ENCODE measurements at places on chromosomes 5 and 9.

DNA sequence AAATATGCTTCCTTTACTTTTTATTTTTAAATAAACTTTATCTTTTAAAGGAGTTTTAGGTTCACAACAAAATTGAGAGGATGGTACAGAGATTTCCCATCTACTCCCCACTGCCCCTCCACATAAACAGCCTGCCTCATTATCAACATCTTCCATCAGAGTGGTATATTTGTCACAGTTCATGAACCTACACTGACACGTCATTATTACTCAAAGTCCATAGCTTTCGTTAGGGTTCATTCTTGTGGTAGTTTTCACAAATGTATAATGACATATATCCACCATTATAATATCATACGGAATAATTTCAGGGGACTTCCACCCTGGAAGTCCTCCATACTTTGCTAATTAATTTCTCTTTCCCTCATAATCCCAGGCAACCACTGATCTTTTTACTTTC lies 204.9 kb downstream of the SMARCA2 start:
- no peak for DNase-seq

DNA sequence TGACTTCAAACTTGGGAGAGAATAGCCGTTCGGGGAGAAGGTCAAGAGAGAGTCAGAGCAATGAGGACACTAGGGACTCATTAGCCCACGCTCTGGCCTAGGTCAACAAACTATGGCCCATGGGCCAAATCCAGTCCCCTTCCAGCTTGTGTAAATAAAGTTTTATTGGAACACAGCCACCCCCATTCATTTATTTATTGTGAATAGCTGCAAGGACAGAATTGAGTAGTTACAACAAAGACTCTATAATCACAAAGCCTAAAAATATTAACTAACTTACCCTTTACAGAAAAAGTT lies 33.1 kb upstream of the TRIM32 start:
- no peak for DNase-seq

GRCh38 chr9:27117489-27118135 lies 8.6 kb downstream of the TEK start:
- no peak for DNase-seq

GRCh38 chr5:10144040-10144439 lies 105.6 kb downstream of the ATPSCKMT start:
- no peak for DNase-seq

- no peak for DNase-seq
Measured at GRCh38 chr9:128405780-128406171, 14.9 kb upstream of the CERCAM start.

GRCh38 chr9:114434878-114435311 lies 47.1 kb upstream of the AKNA start:
- DNase-seq = peak; percentile 59

DNA sequence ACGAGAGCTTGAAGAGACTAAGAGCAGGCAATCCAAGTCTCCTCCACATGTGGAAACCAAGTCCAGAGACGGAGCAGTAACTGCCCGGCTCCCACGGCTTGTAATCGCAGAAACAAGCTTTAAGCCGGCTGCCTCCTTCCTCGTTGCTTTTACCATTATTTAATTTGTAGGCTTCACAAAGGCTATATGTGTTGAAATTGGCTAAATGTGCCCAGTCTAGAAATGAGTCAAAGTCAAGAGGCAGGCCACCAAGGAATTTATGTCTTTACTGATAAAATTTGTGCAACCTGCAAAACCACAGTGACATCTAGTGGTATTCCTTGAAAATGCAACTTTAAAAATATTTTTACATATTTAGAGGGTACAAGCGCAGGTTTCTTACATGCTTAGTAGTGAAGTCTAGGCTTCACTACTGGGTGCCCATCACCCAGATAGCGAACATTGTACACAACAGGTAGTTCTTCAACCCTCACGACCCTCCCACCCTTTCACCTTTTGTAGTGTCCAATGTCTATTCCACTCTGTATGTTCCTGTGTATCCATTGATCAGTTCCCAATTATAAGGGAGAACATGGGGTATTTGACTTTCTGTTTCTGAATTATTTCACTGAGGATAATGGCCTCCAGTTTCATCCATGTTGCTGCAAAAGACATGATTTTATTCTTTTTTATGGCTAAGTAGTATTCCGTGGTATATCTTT lies 33.5 kb upstream of the EBF1 start:
- no peak for DNase-seq

DNA sequence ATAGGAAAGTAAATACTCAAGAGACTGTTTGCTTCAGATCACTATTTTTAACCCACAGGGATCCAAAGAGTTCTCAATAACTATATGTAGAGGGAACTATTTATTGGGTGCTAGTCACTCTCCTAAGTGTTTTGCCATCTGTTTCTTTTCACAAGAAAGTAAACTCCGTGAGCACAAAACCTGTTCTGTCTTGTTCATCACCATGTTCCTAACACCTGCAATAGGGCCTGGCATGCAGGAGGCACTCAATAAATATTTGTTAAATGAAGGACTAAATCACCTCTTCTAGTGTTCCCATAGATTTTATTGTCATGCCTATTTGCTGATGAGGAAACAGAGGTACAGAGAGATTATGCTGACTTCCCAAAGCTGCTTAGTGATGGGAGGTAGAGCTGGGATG lies 118.2 kb downstream of the VCAN start:
- no peak for DNase-seq

GRCh38 chr5:59128646-59129290 lies 545.9 kb downstream of the RAB3C start:
- DNase-seq = no peak

DNA sequence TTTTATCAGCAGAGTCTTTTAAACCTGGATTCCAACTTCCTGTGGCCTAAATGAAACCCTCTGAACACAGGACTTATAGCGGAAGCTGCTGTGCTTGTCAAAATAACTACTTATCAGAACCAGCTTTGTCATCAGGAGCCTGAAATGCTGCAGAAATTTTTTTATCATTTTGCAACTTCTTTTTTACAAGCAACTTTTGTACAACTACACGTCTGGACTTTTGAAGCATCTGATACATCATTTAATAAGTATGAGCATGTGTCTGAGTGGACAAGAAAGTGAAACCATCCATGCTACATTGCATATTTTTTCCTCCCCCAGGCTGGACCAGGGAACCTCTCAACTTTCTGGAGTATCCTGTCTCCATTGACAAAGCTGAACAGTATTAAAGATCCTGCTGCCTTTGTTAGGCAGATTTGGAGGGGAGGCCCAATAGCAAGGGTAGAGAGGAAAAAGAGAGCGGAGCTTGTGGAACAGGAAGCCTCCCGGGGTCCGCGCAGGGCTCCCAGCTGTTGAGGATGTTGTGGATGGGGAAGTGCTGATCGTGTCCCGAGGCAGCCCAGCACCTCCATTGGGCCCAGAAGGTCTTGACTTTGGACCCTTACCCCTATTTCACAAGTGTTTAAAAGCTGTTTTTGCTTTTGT lies 196.6 kb downstream of the MSX2 start:
- DNase-seq = no peak

GRCh38 chr9:130919559-130920145 lies 19.4 kb downstream of the FIBCD1 start:
- DNase-seq = no peak

- DNase-seq = no peak
Measured at GRCh38 chr9:109391176-109391575, 70.3 kb upstream of the EPB41L4B start.

DNA sequence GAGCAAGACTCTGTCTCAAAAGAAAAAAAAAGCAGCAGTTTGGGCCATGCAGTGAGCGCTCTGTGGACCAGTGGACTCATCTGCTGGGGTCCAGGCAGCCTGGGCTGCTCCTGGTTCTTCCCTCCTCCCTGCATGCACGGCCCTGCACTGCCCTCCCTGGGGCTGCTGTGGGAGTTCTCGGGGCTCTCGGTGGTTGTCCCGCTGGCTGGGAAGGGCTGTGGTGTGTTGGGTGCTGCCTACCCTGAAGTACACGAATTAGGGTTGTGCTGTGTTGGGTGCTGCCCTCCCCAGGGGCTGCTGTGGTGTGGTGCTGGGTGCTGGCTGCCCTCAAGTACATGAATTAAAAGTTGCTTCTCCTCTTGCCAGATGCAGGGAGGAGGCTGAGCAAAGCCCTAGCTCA lies 18.3 kb upstream of the CLPTM1L start:
- DNase-seq = no peak

DNA sequence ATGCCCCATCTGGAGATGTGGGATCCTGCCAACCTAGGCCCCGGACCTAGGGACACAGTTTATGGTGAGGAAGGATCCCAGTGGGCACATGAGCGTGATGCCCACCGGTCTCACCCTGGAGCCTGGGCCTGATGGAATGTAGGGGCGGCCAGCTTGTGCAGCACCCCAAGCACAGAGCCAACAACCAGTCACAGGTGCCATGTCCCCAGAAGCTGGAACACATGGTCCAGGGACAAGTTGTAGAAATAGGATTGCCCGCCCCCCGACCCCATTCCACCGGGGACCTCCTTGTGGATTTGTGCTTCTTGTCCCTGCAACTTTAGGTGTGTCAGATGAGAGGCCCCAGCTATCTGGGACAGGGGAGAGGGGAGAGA lies 48.9 kb downstream of the C9orf50 start:
- DNase-seq = no peak

DNA sequence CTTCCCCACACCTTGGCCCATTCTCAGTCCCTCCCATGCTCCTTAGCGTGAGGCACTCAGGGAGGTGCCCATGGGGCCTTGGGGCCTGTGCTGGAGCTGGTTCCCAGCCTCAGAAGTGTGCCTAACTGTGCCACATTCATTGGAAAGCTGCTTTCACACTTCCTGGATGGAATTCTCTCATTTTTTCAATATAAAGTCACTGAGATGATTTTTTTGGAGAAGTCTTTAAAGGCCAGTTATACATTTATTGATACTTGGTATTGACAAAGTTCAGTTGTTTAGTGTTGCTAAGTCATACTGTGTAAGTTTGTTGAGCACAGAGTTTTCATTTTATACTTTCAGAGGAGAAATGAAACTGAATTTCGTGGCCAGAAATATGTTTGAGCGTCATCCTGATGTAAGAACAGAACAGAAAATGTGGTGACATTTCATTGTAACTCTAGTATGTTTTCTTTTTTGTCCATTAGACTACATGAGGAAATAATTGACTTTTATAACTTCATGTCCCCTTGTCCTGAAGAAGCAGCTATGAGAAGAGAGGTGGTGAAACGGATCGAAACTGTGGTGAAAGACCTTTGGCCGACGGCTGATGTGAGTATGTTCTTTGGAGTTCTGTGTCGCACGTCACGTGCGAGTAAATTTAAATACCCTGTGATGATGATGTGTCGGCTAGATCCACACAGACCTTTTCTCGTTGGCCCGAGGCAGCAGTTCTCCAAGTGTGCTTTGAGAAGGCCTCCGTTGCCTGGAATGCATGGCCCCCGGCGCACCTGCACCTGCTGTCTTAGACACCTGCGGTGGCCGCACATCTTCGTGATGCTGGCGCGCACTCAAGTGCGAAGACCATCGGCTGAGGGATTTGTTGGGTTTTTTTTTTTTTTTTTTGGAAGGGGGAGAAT lies 24.1 kb downstream of the TENT4A start:
- no peak for DNase-seq

- DNase-seq = no peak
Measured at GRCh38 chr5:6358434-6358820, 19.9 kb downstream of the MED10 start.

DNA sequence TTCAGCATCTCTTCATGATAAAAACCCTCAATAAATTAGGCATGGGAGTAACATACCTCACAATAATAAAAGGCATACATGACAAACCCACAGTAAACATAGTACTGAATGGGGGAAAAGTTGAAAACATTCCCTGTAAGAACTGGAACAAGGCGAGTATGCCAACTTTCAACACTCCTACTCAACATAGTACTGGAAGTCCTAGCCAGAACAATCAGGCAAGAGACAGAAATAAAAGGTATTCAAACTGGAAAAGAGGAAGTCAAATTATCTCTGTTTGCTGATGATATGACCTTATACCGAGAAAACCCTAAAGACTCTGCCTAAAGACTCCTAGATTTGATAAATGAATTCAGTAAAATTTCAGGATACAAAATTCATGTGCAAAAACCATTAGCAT lies 167.6 kb downstream of the TMEM38B start:
- DNase-seq = no peak

DNA sequence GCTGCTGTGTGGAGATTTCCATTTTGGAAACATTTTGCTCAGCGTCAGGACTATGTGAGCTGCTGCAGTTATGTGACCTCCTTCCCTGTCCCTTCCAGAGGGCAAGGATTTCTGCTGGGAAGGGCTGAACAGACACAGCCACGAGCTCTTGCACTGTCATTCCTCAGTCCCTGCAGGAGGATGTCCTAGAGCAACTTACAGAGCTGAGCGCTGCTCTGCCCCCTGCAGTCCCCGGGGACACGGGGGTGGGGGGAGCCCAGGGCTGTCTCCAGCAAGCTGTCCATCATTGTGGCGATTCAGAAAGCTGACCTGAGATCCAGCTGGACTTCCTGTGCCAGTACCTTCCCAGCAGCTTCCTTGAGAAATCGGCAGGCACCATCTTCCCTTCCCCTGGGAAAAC lies 28.0 kb upstream of the MAP1B start:
- DNase-seq = no peak

DNA sequence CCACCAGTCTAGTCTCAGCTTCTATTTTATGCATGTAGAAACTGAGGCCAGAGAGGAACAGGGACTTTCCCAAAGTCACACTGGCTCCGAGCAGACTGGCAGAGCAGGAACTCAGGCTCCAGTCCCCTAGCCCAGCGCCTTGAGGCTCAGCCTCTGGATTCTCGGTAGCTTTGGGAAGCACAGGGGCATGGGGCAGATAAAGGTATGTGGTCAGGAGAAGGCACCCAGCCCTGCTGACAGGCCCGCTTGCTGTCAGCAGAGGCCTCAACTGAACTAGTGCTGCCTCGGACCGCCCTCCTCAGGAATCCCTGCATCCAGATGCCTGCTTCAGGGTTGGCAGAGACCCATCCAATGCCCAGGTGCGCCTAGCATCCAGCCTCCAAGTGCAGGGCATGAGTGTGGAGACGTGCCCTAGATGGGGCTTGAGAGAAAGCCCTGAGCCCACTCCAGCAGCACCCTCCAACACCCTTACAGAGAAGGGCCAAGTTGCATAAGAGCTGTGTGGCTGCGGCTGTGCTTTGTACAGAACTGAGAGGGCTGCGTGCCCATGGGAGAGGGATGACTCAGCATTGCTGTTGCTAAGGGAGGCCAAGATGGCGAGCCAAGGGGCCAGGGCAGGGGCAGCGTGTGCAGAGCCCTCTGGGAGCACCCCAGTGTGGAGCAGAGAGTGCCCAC lies 168.6 kb downstream of the MACROH2A1 start:
- peak; percentile 67 for DNase-seq

DNA sequence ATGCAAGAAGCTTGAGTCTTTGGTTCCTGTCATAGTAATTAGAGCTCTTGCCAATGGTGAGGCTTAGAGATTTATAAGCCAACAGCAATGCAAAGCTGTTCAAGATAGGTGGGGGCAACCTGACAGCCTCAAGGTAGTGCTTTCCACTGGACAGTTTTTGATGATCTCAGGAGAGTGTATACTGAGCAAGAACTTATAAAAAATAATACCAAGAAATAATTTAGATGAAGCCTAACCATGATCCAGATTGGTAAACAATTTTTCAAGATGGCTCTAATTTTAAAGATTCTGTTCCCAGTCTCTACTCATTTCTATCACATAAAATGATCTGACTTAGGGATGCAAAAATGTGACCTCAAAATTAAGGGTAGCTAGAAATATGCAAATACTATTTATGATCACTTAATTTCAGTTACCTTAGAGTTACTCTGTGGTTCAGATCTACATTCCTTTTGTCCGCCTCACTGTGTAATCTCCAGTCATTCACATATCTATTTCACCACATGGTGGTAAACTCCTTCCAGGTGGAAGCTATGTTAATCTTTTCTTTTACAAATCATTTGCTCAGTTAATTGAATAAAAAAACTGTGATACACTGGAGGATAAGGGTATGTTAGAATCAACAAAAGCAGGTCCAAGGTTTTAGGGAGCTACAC lies 1228.0 kb upstream of the C9orf72 start:
- no peak for DNase-seq

- no peak for DNase-seq
Measured at GRCh38 chr9:76571743-76572146, 112.8 kb downstream of the GCNT1 start.

Measured in posterior cingulate gyrus (tissue), 11 donors.